ENCODE measurements at places on chromosomes 3 and 15.
A peak's percentile ranks its signal among the peaks of the same experiment; 100 is the strongest.

DNA sequence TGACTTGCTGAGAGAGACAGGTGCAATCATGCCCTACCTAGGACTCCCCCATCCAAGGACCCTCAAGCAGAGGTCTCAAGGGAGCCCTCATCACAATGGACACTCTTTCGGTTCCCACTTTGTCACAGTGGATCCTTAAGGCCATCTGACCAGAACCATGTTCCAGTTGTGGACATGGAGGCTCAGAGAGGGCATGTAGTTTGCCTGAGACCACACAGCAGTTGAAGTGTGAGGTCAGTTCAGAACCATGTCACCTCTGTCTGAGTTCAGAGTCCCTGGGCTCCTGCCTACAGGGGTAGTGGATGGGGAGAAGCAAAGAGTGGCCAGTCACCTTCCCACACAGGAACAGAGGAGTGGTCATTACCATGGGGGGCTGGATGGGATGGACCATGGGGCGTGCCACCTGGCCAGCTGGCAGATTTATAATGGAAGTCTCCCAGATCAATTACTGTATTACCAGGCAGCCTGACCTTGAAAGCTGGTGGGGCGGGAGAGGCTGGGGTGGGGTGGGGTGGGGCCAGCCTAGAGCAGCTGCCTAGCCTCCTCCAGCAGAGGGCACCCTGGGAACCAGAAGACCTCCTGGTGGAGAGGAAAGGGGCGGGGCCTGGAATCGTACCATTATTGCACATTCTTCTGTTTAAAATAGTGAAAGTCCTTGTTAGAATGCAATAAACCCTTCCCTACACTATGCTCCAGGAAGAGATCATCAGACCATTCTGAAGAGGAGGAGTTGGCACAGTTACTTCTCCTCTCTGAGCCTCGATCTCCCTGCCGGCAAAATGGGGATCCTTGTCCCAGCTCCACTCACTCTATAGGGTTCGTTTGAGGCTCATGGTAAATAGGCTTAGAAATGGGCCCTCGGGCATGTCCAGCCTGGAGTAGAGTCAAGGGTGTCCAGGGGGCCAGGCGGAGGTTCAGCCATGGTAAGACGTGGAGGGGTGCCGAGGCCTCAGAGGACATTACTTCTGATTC is 26.9 kb upstream of the LINGO1 start:
- DNase-seq = peak; percentile 91

DNA sequence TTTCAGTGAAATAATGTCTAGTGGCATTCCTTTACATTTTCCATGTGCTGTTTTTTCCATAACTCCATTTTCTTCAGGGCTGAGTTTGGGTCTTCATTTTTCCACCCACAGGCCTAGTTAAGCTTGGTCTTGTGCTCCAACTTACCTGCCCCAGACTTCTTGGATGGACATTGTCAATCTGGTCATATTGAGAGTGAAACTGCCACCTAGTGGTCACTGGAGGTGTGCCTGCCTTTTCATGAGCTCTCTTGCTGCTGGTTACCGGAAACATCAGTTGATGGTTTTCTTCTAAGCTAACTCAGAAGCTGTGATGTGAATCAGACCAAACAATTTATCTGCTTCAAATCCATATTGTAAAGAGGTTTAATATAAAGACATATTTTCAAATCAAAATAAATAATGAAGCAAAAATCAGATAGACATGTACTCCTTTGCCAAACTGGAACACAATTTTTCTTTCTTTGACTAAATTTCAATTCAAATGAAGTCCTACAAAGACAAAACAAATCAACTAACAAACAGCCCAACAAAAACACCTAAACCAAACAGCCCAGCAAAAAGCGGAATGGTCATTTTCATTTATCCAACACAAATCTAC is 135.1 kb upstream of the RASGRP1 start:
- peak; percentile 39 for DNase-seq

- DNase-seq = no peak
These were observed 50.3 kb upstream of the SEC13 start for GRCh38 chr3:10371167-10371566.

GRCh38 chr15:63535689-63536088 is 31.3 kb downstream of the USP3 start:
- DNase-seq = no peak

DNA sequence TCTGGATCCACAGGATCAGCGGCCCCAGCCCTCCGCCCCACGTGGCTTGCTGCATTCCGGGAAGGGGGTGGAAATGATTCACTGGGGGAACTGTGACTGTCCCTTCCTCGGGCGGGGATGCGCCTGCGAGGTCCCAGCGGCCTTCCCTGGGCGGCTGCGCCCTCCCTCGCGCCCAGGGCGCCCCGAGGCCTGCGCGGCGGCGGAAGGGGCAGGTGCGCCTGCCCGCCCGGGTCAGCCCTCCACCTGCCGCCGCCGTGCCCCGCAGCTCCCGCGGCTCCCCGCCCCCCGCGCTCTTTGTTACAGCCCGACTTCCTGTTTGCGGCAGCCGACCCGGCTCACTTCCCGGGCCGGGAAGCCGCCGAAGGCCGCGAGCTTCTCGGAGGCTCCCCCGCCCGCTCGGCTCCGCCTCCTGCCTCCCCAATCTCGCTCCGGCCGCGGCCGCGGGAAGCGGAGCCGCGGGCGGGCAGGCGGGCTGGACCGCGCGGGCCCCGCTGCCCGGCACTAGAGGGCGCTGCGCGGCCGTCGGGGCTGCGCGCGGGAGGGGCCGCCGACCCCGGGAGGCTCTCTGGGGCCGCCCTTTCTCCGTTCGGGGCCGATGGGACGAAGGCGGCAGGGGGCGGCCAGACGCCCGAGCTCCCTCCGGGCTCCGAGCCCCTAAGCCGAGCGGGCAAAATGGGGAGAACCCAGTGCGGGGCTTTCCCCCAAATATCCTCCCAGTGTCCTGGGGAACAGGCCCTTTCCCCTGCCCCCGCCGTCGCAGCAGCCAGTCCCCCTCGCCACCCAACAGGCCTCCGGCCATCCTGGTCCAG is 11.5 kb upstream of the CHAC1 start:
- DNase-seq = peak; percentile 97

DNA sequence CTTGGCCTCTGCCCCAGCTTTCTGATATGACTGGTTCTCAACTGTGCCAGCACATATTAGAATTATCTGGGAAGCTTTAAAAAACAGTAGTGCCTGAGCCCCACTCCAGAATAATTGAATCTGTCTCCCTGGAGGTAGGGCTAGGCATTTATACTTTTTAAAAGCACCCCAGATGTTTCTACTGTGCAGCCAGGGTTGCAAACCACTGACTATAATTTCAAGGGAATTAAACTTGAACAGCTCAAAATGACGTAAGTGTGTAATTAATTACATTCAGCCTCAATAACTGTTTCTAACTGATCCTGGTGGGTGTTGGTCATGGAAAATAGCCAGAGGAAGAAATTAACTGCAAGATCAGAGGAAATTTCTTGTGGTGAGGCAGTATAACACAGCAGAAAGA is 4.4 kb upstream of the IRAK2 start:
- DNase-seq = no peak

DNA sequence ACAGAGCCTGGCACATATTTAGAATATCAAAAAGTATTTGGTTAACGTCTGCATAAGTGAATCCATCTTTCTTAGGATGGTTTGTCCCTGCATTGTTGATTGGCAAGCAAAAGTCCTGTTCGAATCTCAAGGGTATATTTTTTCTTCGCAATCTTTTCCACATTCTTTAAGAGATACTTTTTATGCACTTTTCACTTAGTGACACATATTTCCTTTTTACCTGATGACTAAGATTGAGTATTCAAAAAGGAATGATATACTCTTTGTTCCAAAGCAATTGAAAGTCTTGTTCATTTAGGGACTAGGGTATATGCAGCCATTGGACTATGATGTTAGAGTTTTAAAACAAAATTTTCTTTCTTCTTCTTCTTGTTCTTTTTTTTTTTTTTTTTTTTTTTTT is 349.9 kb downstream of the NLGN1 start:
- DNase-seq = no peak

DNA sequence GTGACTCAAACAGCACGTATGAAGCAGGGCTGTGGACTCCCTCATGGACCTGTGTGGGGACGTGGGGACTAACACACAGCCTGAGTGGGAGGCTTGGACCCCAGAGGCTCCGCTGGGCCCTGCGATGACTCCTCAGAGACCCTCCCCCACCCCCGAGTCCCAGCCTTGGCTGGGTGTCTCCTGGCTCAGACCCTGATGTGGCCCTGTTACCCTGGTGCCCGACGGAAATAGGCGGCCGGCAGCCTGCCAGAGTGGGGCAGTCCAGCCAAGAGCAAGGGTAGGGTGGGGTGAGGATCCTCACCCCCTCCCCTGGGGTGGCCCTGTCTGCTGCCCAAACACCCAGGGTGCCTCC is 15.3 kb downstream of the TNK2 start:
- peak; percentile 61 for DNase-seq

- DNase-seq = no peak
These were observed 50.5 kb downstream of the ATP1B3 start for GRCh38 chr3:141926929-141927328.

DNA sequence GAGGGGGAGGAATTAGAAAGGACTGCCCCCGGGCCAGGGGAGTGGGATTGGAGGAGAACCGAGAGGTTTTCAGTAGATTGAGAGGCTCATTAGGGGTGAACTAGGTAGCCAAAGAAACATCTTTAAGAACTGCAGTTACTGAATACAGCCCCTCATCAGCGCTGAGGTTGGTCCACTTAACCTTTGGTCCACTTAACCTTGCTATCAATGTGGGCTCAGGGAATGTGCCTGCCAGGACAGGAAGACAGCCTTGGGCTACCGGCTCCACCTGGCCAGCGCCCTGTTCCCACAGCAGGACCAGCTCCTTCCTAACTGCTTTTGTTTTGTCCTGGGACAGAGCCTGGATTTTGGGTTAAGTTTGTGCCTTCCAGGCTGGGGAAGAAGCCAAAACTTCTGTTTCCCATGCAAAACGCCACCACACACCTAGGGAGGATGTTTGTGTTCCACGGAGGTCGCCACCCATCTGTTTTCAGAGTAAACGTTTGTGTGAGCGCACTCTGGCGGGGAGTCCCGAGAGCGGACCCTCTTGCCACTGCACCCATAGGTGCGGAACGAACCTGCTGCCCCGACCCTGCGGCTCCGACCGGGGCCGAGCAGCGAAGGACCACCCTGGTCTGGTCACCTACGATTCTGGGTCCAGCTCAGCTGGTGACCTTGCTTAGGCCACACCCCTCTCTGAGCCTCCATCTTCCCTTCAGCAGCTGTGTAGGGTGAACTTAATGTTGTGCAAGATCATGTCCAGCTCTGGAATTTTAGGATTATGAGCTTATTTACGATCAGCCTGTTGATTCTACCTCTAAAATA is 107.4 kb downstream of the VGLL4 start:
- DNase-seq = no peak

DNA sequence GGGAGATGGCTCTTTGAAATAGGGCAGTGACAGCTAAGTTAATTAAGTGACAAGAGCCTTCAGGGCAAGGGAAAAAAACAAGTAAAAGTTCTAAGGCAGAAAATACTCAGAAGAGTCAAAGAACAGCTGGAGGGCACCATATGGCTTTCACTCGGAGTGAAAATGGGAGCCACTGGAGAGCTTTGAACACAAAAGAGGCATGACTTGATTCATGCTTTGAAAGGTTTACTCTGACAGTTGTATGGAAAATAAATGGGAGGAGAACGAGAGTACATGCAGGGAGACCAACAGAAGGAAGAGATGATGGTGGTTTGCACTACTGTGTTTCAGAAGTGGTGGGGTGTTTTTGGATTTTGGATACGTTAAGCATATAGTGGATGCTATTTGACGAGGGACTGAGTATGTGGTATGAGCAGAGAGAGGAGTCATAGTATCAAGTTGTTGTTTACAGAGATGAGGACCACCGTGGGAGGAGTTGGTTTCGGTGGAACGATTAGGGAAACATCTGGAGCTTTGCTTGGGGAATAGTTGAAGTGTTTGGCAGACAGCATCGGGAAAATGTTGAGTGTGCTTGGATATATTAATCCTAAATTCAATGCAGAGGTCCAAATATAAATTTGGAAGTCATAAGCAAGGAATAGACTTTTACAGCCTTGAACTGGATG is 411.5 kb downstream of the GABRG3 start:
- no peak for DNase-seq

DNA sequence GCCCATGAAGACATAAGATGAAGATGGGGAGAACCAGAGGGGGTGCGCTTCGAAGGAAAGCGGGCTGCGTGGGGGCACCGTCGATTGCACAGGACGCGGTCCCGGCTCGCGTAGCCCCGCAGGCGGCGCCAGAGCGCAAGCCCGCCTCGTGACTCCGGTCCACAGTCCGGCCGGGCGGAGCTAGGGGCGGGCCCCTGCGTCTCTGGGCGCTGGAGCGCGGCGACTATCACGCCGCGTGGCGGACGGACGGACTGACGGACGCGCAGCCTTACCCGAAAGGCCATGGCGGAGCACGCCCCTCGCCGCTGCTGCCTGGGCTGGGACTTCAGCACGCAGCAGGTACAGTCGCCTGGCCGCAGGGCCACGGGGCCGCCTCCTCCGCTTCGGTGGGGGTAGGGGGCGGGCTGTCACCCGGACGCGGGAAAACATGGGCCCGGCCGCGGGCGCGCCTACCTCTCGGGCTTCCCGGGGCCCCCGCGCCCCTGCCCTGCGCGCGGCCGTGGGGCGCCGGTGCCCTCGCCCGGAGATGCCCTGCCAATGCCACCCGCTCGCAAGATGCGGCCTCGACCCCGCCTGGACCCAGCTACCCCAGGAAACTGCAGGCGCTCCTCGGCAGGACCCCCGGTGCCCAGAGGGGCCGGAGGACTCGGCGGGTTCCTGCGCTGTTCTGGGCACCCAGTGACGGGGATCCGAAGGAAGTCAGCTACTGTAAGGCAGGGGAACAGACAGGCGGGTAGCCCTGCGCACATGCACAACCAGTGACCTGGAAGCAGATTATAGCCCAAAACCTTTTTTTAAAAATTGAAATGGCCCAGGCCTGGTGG is at the start of gene XYLB:
Gene XYLB (plus strand): TSS at position 199 of the 824 bp plus-strand sequence. CDS start 84 bp downstream, at position 283.
- peak; percentile 95 for DNase-seq
